ENCODE measurements at places on chromosomes 7 and 10.

GRCh38 chr7:90266808-90267207 lies 21.8 kb downstream of the CFAP69 start:
- no peak for DNase-seq

- no peak for DNase-seq
These were observed at the start of gene UPK3B for GRCh38 chr7:76509931-76510877. UPK3B (plus strand) TSS chr7:76510552; CDS start chr7:76510653, 101 bp downstream.

- DNase-seq, result no peak
These were observed 8.6 kb downstream of the TRIM56 start for GRCh38 chr7:101093906-101094305.

DNA sequence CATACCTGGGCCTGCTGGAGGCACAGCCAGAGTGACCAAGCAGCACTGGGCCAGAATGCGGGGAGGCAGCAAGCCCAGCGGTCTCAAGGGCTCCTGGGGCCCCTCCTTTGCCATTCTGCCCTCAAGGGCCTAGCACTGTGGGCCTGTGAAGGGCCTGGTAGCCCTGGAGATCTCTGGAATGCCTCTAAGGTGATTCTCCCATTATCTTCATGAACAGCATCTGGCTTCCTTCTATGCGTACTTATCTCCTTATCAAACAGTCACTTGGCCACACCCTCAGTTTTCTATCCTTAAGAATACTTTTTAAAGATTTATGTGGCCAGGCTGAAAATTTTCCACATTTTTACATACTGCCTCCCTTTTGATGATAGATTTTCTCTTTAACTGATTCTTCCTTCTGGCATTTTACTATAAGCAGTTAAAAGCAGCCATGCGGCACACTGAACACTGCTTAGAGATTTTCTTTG lies 67.5 kb upstream of the CCNY start:
- no peak for DNase-seq

GRCh38 chr7:157096286-157097055 lies 42.3 kb upstream of the UBE3C start:
- peak; percentile 33 for DNase-seq

- DNase-seq, result peak; percentile 34
These were observed 29.9 kb upstream of the HNRNPH3 start for GRCh38 chr10:68301790-68302502.

DNA sequence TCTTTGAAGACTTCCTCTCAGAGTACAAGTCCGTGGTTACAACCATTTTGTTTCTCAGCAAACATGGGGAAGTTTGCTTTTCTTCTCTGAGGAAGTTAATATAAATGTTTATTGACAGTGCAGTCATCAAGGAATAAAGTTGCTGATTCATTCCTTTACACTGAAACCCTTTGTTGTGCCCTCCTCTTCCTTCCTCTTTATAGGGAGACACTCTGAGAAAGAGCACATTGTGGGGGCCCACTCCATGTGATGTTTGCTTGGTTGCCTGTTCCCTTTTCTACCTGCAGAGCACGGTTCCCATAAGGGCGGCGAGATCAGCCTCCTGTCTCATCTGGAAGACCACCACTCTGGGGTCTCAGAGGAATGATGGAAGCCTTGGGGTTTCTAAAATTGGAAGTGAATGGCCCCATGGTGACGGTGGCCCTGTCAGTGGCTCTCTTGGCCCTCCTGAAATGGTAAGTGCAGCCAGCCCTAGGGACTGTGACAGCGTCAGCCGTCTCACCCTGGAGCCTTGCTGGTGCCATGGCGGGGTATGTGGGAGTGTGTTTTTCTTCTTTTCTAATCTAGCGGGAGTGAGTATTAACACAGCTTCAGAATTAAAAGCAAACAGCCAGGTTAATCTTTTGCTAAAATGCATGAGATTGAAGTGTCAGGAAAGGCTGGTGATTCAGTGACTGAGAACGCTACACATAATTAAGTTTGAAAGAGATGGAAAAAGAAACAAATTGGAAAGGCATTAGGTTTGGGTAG lies at the start of gene TBXAS1:
TBXAS1 (plus strand) TSS at position 240 of the 750 bp plus-strand sequence; CDS start at position 367, 127 bp downstream.
- no peak for DNase-seq

DNA sequence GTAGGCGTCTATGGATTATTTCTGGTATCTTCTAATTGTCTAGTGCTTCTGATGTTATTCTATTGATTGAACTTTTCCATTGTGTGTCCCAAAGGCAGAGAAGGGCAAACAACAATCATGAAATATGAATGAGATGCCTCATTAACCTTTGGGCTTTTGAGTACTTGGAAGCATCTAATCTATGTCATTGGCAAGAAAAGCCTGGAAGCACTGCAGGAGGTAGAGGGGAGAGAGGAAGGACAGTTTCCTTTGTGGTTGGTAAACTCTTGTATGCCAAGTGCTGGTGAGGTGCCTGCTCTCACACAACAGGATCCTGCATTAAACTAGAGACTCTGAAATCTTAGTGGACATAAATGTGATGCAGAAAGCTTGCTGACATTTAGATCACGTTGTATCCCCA lies 155.2 kb upstream of the TPK1 start:
- DNase-seq, result no peak

DNA sequence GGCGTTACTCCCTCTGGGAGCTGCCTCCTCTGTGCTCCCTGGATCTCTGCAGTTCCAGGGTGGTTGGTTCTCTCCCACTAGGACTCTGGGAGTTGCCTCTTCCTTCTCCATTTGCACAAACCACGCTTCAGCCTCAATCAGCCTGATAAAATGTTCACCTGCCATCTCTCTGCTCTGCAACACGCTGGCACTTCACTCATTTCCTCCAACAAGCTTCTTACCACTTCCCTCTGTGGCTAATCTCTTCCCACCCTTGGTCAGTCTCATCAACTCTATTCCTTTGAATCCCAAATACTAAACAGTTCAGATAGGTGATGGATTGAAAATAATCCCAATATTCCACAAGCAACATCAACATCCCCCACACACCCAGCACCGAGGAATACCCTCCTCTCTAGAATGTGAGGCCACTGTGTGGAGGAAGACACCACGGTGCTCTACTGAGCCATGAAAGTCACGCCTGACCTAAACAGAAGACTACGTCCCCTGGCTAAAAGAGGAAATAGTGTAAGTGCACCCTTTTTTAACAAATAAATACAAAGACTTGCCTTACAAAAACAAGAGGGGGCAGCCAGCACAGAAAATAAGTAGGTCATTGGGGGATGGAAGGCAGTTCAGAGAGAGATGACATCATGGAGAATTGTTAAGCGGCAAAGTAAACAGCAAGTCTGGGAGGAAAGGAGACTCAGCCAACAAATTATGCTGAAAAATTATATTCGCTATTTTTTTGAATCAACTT lies 1.9 kb upstream of the FAM170B start:
- no peak for DNase-seq

GRCh38 chr7:29915481-29916215 lies 74.0 kb downstream of the SCRN1 start:
- DNase-seq, result no peak

DNA sequence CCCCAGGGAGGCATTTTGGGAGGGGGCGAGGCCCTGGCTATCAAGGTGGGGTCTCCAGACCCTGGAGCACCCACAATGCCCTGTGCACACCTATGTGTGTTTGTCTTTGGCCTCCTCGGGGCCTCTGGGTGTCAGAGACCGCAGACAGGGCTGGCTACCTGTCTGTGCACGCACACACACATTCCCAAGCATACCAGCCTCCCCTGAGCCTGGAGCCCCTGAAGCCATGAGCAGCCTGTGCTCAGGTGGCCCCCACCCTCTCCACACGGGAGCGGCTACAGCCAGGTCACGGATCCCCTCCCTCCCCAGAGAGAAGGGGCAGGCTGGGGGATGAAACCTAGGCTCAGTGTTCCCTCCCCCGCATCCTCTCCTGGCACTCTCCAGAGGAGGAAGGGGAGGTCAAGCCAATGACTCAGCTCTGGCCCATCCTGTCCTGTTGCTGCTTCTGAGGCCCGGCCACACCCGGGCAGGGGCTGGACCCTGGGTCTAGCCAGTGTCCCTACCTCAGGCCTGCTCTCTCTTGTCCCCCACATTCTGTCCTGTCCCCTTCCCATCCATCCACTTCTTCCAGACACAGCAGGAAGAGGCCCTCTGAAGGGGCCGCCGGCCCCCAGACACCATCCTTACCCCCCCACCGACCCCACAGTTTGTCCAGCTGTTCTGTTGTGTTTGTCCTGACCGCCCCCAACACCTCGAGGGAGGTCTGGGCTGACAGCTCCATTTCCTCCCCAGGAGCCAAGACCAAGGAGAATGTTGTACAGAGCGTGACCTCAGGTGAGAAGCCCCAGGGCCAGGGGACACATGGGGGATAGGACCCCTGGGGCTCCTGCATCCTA lies 720 bp downstream of the SNCG start:
- DNase-seq, result no peak

DNA sequence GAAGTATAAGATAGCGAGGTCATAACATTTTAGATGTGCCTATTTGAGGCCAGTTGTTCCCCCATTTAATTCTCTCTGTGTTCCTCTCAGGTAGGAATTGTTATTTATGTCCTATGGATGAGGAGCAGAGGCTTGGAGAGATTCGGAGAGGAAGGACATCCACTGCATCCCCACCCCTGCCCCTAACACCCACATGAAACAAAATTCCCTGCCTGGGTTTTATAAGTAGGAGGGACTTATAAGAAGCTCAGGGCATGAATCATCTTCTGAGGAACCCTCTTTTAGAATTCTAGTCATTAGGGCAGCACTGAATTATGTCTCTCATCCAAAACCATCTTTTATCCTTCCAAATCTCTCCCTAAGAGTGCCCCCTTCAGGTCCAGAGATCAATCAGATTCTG lies 5.0 kb downstream of the CHAT start:
- DNase-seq, result no peak

DNA sequence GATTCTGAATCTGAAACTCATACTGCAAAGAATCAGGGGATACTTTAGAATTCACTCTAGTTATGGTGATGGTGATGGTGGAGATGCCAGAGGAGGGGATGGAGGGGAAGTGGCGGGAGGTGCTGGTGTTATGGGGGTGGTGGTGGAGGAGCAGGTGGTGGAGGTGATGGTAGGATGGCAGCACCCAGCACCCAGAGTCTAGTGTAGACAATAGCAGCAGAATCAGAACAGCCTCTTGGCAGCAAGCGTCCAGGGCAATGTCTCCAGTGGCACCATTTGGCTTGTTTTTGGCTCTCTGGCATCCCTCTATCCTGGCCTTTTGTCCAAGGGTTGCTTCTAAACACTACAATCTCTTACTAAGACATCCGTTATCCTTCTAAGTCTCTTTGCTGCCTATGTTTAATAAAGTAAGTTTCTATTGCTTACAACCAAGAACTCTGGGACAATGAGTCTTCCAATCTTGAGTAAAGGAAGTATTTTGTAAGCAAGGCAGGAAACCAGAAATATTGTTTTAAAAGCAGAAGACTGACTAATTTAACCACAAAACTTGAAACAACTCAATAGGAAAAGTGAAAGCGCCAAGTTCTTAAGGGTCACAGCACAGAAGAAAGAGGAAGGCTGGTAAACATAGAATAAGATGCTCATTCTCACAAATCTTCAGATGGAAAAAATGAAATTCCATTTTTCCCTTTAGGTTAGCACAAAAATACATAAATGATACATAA lies 42.4 kb upstream of the GDF10 start:
- DNase-seq, result no peak

DNA sequence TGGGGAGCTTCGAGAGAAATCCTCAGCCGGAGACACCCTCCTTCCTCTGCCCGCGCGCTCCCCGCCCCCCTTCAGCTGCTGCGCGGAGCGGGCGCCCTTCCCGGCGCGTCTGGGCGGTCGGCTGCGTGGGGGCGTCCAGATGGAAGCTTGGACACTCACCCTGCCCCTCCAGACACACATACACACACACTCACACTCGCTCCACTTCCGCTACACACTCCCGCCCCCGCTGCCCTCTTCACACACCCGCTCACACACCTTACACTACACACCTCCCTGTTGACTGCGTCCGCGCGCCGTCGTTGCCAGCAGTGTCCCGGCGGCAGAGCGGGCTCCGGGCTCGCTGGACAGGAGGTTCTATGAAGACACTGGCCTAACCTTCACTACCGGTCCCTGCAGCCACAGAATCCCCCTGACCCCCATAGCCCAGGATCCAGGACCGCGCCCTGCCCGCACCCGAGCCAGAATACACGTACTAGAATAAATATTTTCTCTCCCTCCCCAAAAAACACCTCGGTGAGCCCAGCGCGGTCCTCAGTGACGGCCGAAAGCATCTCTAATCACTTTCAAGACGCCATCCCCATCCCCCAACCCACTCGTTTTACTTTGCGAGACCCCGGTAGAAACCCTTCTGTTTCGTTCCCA lies 1.1 kb upstream of the EGR2 start:
- no peak for DNase-seq

DNA sequence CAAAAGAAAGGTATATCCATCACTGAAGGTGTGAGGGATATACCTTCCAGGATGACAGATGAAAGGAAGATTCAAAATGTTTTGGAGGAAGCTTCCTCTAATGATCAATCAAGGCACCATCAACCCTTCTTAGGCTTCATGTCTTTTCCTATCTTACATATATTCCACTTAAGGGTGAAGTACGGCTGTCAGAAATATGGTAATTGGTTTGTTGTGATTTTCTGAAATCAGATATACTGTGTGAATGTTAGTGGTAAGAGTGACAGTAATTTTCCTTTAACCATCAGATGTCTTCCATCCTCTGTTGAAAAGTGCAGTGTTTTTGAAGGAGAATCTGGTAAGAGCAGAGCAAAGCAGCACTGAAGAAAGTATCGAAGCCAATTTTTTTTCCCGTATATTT lies 2.8 kb upstream of the MRPS33 start:
- DNase-seq, result no peak

Measured in NCI-H1436 (cell line).